ENCODE measurements at places on chromosomes 5 and 9. TPM values are rescaled to one million over a fixed set of nuclear protein-coding genes. Genes with fewer than 3 reads are reported as not detected.
A peak's percentile ranks its signal among the peaks of the same experiment; 100 is the strongest.

The SMIM15 gene
- 15.5 TPM for polyA plus RNA-seq

GRCh38 chr9:76394960-76395252, 680 bp upstream of the RFK start:
- DNase-seq = no peak

The ZFP37 gene
- 0.38 TPM for polyA plus RNA-seq

- DNase-seq = peak; percentile 27
Observed at GRCh38 chr9:136631038-136632000, 31.4 kb upstream of the EGFL7 start.

GRCh38 chr9:36924757-36925432, 109.2 kb downstream of the PAX5 start:
- no peak for DNase-seq

The LCN2 gene
- 1.6 TPM for polyA plus RNA-seq

DNA sequence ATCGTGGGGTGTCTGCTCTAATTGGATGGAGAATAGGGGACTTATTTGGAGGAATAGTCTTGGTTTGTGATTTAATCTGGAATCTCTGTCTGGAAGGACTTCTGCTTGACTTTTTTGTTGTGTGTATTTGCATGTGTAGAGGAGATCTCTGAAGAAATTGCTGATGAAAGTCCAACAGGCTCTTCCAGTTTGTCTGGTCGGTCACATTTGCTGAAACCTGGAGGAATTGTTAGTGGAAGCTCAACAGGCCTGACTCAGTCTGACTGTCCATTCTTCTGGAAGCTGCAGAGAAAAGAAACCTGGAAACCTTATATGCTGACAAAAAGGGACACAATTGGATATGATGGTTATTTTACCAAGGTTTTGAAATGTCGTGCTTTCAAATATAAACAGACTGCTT, 33.4 kb upstream of the TENT2 start:
- no peak for DNase-seq

The PPP3R2 gene
- not detected for polyA plus RNA-seq

The RALGPS1 gene
- polyA plus RNA-seq = 20.0 TPM

DNA sequence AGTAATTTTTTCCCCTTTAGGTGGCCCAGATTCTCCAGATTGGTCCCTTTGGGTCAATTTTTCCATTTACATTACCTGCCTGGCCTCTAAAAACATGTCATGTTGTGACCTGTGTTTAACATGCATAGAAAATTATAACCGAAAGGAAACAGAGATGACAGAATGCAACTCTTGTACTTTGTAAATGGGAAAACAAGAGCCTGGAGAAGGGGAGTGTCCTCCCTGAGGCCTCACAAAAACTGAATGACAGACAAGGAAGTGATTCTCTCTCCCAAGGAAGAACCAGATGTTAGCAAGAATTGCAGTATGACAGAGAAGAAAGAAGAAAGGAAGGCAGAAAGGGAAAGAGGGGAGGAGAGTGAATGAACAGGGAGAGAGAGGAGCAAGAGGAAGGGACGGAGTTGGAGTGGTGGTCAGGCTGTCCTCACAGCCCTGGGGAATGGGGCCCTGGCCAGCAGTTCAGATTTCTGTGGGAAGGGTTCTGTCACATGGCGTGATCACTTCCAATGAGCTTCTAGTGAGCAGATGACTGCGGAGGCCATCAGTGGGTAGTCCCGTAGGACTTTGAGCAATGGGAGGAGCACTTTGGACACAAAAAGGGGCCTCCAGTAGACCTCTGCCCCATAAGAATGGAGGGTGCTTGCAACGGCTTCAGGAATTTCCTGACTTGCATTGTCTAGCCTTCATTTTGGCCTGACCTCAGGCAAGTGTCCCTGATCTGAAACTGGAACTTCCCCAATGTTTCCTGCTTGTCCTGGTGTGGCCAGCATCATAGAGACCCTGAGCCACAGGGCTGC, 31.6 kb downstream of the ABLIM3 start:
- DNase-seq = no peak

DNA sequence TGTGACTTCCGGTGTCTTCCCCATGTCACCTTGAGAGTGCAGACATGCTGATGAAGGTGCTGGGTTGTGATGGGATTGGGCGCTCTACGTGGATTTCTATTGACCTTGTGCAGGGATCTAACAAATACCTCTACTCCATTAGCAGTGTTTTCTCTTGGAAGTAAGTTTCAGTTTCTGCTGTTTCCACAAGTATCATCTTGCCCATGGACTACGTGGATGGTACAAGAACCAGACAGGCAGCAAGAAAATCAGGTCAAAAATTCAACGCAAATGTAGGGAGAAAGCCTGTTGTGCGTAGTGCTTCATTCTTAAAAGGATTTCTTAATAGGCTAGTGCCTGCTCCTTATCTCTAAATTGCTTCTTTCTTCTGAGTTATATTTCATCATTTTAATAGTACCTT, 60.8 kb downstream of the AOPEP start:
- DNase-seq = no peak

GRCh38 chr5:179720222-179720621, 12.4 kb upstream of the MAML1 start:
- no peak for DNase-seq

DNA sequence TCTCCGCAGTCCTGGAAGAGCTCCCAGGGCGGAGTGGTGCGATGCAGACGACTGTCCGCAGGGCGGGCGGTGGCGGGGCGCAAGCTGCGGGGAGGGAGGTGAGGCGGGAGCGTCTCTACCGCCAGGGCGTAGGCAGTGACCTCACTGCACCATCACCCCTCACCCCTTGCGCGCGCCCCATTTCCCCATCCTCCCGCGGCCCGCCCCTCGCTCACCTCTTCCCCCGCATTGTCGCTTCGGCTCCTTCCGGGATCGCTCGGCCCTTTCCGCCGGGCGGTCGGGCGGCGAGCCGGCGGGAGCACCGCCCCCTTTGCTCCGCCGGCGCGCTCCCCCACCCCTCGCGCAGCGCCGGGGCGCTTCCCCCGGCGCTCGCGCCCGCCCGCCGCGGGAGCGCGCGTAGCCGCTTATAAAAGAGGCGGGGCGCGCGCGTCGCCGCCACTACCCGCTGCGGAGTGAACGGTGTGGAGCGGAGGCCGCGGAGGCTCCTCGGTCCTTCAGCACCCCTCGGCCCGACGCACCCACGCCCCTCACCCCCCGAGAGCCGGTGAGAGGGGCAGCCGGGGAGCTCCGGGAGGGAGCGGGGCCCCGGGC, at the start of gene SPTAN1:
Gene SPTAN1 (plus strand): TSS at position 435 of the 591 bp plus-strand sequence. CDS start 14,154 bp downstream, outside the sequence.
- peak; percentile 97 for DNase-seq

Measured in H1 (cell line).